ENCODE measurements at places on chromosomes 6 and 20.

DNA sequence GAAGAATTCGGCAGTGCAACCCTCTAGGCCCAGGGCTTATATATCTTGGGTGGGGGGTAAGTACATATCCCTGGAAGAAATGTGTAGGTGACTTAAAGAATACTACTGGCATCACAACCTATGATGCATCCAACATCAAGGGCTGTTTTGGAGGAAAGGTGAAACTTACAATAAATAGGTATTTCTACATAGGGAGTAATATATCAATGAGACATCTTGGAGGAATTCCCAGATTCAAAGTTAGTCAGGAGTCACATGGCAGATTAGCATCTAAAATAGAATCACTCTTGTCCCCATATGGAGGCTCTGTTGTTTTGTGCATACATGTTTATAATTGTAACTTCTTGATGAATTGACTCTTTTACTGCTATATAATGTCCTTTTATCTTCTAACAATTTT lies 375.5 kb downstream of the PAX1 start:
- DNase-seq: no peak

GRCh38 chr6:111703723-111704122 lies 98.0 kb upstream of the TRAF3IP2 start:
- DNase-seq: no peak

DNA sequence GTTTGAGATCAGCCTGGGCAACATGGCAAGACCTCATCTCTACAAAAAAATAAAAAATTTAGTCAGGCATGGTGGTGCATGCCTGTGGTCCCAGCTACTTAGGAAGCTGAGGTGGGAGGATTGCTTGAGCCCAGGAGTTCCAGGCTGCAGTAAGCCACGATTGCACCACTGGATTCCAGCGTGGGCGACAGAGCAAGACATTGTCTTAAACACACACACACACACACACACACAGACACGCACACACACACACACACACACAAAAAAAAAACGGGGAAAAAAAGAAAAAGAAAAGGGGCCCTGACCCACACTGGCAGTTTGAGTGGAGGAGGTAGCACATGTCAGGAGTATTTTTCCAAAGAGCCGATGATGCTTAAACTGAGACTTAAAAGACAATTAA lies 122.2 kb downstream of the AFG1L start:
- DNase-seq: no peak

- DNase-seq: no peak
These were observed 1370.3 kb upstream of the CITED2 start for GRCh38 chr6:140744659-140745320.

DNA sequence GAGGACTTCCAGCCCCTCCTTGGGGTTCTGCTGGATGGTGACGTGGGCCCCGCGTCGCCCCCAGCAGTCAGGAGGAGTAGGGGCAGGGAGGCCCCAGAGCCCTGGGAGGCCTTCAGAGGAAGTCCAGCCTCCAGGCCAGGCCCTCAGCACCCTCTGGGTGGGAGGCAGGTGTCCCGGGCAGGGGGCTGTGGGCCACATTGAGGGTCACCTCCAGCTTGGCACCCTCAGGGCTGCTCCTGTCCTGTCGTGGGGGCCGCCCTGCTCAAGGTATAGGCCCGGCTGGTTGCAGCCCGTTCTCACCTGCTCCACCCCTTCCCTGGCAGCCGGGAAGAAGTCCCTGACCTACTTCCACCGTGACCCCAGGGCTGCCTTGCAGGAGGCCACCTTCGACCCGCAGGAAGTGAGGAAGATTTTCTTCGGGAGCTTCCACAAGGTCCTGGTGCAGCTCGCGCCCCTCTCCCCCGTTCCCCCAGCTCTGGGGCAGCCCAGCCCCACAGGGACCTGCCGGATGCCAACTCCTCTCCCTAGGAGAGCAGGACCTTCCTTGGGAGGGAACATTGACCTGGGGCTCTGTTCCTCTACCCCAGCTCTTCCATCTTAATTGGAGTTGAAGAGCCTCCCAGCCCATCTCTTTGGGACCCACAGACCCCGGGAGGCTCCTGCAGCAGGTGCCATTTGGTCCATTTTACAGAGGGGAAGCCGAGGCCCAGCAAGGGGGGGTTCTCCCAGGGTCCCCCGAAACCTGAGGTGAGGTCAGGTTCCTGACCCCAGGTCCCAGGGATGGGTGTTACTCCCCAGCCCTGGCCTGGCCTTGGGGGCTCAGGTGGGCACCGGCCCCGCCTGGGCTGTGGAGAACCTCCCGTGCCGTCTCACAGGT lies 26.4 kb downstream of the COL20A1 start:
- DNase-seq: no peak

DNA sequence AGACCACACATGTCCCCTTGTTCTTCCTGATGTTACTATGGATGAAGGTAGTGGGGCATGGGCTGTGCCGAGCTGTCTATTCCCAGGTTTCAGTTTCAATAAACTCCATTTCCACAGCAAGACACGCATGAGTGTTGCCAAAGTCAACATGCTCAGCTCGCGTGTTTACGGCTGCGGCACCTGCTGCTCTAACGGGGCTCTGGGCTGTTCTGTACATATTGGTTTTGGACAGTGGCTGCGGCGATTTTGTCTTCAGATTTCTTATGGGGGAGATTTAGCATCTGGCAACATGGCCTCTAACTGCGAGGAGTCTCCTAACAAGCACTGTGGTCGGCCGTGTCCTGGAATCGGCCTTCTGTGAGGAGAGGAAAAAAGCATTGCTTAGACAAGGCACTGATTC lies 58.6 kb downstream of the TMEM242 start:
- no peak for DNase-seq
